Femur (tissue), 1 donor: ENCODE measurements at places on chromosomes 5 and 9.

- no peak for DNase-seq
Observed at GRCh38 chr5:60677850-60678664, 21.9 kb downstream of the DEPDC1B start.

DNA sequence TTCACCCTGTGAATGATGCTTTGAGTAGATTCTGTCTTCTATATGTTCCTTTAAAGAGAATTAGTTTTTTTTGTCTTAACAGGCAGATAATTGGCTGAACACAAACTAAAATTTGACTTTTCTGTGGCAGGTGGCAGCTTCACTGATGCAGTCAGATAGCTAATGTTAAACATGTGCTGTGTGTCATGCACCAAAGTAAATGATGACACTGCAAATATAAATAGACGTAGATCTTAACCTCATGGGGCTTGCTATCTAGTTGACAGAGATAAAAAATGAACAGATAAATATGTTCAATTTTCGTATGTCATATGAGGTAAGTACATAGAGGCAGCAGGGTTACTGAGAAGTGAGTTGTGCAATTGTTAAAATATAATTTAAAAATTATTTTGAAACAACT, 82.7 kb downstream of the PARP8 start:
- DNase-seq = no peak

- no peak for DNase-seq
Observed at GRCh38 chr5:55638051-55638450, 74.1 kb downstream of the SLC38A9 start.

GRCh38 chr9:81984928-81985327, 3.6 kb upstream of the SPATA31D1 start:
- no peak for DNase-seq

DNA sequence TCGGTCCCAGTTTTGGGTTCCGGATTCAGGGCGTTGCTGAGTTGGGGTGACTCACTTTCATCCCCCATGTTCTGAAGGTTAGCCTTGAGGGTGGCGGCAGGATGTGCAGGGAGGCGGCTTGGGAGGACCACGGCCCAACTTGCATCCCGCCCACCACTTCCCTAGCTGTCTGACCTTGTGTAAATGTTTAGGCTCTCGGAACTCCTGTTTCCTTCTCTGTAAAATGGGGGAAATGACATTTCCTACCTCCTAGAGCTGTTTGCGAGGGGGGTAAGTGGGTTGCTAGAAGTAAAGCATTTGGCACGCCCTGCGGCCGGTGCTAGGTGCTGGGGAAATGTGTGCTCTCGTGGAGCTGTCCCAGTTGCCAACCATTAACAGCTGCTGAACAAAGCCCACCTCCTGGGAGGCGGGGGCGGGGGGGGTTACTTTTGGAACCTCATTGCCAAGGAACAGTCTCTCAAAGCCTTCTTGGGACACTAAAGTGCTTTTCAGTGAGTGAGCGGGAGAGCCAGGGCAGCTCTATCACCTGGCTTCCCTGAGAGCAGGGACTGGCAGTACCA, 27.5 kb downstream of the PTGES2 start:
- DNase-seq = peak; percentile 47

DNA sequence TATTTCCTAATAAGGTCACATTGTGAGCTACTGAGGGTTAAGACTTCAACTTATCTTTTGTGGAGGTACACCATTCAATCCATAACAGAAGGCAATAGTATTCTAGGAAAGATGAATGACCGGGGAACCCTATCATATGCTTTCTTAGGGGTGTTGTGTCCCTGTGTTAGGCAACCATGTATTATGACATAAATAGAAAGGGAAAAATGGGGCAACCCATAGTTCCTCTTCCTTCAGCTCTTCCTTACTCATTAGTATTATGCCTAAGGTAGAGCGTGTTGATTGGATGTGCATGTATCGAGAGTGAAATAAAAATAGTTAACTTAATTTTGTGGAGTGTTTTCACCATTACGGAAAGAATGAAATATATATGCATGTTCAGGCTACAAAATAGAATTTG, 6.0 kb upstream of the CCNJL start:
- DNase-seq = no peak

DNA sequence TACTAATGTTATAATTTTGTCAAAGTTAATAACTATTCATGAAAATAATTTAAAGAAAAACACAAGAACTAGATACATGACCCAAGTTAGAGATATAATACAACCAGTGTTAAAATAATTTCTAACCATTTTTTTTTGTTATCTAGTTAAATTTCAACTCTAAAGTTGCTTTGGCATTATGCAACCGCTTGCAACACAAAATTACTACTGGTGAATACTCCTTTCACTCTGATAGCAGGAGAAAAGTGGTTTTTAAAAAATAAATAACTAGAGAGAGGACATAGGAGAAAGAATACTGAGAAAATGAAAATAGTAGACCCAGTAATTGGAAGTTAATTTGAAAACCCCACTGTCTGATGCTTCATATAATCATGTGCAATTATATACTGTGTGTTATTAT, 622.4 kb upstream of the GRIN3A start:
- DNase-seq = no peak

GRCh38 chr9:87212605-87213021, 265.3 kb upstream of the GAS1 start:
- DNase-seq = peak; percentile 44

DNA sequence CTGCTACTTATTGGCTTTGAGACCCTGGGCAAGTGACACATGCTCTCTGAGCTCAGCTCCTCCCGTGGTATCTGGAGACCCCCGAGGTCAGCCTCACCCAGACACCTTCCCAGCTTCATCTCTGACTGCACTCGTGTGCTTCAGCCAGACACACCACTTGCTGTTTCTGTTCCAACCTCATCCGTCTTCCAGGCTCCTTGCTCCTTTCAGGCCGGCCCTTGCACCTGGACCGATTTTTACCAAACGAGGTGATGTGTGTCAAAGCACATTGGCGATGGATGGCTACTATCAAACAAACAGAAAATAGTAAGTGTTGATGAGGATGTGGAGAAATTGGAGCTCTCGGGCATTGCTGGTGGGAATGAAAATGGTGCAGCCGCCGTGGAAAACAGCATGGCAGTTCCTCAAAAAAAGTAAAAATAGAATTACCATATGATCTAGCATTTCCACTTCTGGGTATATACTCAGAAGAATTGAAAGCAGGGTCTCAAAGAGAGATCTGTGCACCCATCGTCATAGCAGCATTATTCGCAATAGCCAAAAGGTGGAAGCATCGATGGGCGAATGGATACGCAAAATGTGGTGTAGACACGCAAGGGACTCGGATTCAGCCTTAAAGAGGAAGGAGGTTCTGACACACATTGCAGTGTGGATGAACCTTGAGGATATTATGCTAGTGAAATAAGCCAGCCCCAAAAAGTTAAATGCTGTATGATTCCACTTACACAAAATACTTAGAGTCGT, 96.1 kb upstream of the IER5L start:
- DNase-seq = no peak

GRCh38 chr5:97021416-97021815, 85.5 kb downstream of the LNPEP start:
- DNase-seq = no peak
